ENCODE measurements at places on chromosomes 16 and 17. TPM values are rescaled to one million over a fixed set of nuclear protein-coding genes. Genes with fewer than 3 reads are reported as not detected.

SHBG gene
- total RNA-seq, result 0.55 TPM

ADAD2 gene
- not detected for total RNA-seq

KRTAP4-1 gene
- not detected for total RNA-seq

CCDC144A gene
- total RNA-seq, result 4.7 TPM

USP22 gene
- total RNA-seq, result 152 TPM

DYNLRB2 gene
- total RNA-seq, result not detected

MYH13 gene
- total RNA-seq, result not detected

DNA sequence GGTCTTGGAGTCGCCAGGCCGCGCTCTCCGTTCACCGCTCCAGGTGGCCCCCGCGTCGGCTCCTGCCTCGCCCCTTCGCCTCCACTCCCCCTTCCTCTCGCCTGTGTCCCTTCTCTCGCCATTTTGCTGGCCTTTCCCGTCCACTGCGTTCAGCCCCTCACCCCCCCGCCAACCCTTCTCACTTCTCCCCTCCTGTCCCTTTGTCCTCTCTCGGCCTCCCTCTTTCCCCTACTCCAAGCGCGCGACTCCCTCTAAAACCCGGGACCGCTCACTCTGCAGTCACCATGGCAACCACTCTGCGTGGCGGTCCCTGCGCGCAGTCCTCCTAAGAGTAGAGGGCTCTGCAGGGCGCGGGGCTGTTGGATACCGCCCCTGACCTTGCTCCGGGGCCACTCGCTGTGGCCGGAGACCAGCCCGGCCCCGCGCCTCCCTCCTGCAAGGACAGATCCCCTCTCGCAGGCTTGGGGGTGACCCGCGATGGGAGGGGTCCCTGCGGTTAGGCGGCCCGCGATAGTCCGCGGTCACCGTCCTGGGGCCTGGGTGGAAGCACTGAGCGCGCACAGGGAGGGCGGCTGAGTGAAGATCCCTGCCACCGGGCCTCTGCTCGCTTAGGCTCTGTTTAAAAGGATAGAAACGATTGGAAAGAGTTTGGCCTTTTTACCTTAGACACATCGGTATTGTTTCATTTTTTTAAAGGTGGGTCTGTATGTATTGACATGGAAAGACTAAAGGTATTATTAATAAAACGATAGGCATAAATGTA, 454 bp downstream of the CCDC40 start:
- DNase-seq, result no peak

GRCh38 chr17:62856594-62856993, 48.5 kb upstream of the MARCHF10 start:
- DNase-seq, result no peak

- DNase-seq, result no peak
Observed at GRCh38 chr16:66451548-66451947, 24.5 kb downstream of the BEAN1 start.

DNA sequence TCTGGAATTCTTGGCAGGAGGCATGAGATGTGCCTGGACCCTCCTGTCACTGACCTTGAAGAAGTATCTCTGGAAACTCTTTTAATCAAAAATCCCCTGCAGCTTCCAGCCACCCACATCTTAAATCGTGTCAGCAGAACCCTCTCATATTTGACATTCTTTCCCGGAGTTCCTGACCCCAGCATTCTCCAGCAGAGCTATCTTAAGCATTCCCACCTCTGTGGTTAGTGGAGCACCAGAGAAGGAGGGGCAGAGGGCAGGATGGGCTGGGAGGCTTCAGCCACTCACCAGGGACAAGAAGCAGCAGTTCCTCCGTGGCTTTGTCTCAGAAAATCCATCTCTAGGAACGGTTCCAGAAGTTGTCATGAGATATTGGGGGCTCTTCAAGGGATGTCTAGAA, 149.9 kb downstream of the RGS9 start:
- DNase-seq, result no peak

DNA sequence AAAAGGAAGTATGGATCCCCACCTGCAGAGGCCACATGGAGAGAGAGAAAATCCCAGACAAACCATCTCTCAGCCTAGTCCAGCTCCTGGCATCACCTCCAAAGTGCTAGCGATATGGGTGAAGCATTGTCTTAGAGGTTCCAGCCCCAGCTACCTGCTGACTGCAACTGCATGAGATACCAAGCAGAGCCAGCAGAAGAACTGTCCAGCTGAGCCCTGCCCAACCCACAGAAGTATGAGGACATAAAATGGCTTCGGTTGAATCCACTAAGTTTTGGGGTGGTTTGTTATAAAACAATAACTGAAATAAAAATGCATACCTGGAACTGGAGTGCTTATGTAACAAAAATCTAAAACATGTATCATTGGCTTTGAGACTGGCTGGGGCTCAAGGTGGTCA, 20.4 kb upstream of the SLFN5 start:
- DNase-seq, result no peak

DNA sequence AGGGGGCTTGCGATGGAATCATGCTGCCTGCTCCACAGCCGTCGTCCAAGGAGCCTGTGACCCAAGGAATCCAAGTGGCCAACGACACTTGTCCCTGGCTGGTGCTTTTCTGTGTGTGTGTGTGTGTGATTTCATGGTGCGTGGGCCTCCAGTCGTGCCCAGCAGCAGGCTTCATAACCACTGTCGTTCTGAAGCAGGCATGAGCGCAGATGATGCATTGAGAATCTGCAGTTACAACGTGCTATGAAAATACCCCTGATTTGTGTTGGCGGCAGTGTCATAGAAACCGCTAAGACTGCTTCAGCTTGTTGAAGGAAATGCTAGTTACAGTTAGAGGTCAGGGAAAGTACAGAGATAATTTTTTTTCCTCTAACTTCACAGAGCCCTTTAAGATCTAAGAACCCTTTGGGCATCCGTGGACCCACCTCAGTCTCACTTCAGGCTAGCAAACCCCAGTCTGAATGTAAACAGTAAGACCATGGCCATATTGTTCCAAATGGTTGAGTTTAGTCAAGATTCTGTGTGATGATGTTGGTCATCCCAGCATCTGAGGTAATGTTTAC, 15.6 kb downstream of the C16orf90 start:
- no peak for DNase-seq

- DNase-seq, result peak; percentile 30
Observed at GRCh38 chr17:77186141-77186604, 45.4 kb downstream of the SEC14L1 start.

- DNase-seq, result no peak
Observed at GRCh38 chr16:64621616-64622015, 500.2 kb downstream of the CDH11 start.
